Mesendoderm (in vitro differentiated cells): ENCODE measurements at places on chromosomes 2 and 18.

- no peaks in the 10 kb centered on the region for H3K36me3 ChIP-seq
- H3K4me3 ChIP-seq = no peak overlapping the region
- DNase-seq = peak; percentile 16
- no peaks in the 10 kb centered on the region for H3K27me3 ChIP-seq
Observed at GRCh38 chr18:1499265-1499664, 594.6 kb downstream of the ADCYAP1 start.

DNA sequence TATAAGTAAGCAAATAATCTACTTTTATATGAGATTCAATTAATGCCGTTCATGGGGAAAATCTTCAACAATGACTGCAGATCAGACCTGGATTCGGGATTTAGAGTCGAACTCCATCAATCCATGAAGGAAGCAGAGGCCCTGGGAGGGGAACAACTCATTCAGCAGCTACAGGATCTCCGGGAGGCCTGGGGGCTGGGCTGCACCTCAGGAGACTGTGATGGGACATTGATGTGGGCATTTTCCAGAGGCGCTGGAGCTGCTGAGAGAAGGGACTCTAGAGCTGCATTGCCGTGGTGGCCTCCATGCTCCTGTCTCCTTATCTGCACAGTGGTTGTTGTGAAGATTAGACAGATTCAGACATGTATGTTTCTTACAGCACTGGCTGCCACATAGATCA, 76.9 kb downstream of the MYT1L start:
- no peaks in the 10 kb centered on the region for H3K36me3 ChIP-seq
- no peak overlapping the region for H3K4me3 ChIP-seq
- no peak for DNase-seq

- H3K27me3 ChIP-seq = no peaks in the 10 kb centered on the region
- no peaks in the 10 kb centered on the region for H3K4me1 ChIP-seq
- no peaks in the 10 kb centered on the region for H3K36me3 ChIP-seq
Observed at GRCh38 chr2:28642796-28643195, 108.8 kb upstream of the PPP1CB start.

DNA sequence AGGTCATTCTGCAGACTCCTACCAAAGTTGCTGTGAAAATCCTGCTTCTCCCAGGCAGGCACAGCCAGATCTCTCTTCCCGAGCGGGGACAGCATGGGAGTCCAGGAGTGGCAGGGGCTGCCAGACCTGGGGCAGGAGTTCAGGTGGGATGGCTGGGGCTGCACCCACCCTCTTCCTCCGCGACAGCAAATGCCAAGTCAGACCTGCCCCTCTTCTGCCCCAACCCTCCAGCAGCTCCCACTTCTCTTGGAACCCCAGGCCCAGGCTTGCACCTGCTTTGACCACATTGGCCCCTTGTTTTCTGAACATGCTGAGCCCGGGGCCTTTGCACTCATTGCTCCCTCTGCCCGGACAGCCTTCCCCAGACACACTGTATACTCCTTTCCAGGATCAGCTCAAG, 288.2 kb upstream of the HS6ST1 start:
- no peaks in the 10 kb centered on the region for H3K27me3 ChIP-seq
- H3K4me3 ChIP-seq = no peak overlapping the region
- no peak for DNase-seq
- no peaks in the 10 kb centered on the region for H3K4me1 ChIP-seq
- H3K36me3 ChIP-seq = no peaks in the 10 kb centered on the region
